Ammon's horn (tissue), 1 donor: ENCODE measurements at places on chromosomes 3 and 15.

DNA sequence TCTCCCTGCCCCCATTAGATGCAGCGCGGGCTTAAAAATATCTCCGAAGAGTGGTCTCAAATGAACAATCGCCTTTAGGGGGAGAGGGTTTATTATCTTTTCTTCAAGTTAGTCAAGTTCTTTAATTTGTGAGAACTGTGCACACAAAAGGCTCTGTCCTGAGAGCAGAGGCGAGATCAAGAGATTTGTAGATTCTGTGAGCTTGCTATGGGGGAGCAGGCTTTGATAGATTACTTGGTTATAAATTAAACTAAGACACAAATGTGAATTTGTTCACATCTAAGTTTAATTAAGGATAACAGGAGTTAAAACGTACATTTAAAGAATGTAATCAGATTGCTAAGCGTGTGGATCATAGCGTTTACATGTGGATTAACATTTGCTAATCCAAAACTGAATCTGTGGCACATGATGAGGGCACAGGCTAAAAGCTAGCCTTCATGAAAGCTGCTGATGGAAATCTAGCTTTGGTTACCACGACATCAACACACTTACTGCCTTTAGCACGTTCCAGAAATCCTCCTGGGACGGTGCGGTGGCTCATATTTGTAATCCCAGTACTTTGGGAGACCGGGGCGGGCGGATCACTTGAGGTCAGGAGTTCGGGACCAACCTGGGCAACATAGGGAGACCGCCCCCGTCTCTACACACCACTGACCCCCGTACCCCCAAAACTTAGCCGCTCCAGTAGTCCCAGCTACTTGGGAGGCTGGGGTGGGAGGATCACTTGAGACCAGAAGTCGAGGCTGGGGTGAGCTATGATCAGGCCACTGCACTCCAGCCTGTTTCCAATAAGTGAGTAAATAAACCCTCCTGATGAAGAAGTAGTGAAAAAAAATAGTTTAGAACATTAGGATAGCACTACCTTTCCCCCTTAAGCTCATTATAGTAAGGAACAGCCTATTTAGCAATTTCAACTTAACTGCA, 1.0 kb upstream of the PRTG start:
- no peak for DNase-seq

- no peak for DNase-seq
Measured at GRCh38 chr15:87653646-87654045, 602.9 kb downstream of the NTRK3 start.

DNA sequence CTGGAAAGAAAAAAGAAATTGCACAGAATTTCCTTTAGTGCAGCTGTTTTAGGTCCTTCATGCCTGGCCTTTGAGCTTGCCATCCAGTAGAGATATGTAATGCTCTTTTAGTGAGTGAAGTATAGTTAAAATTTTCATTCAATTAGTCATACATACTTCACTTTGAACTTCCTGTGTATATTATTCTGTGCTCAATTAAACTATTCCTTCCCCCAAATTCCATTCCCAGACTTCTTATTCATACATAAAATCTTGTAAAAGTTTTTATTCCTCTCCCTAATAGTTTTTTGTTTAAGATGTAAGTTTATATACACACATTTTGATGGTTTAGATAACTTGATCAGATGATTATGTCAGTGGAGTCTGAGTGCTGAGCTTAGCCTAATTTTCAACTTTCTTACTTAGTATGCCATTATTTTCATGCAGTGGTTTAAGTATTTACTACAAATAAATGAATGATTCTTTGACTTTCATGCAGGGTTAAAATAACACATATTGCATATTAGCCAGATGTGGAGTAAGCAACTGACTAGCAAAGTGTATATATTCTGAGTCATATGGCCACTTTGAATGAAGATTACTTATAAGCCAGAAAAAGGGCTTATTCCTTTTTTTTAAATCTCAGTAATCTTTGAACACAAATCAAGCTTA, 42.5 kb upstream of the ABHD10 start:
- no peak for DNase-seq

- DNase-seq = no peak
Measured at GRCh38 chr3:158846803-158847451, 45.1 kb downstream of the MFSD1 start.

DNA sequence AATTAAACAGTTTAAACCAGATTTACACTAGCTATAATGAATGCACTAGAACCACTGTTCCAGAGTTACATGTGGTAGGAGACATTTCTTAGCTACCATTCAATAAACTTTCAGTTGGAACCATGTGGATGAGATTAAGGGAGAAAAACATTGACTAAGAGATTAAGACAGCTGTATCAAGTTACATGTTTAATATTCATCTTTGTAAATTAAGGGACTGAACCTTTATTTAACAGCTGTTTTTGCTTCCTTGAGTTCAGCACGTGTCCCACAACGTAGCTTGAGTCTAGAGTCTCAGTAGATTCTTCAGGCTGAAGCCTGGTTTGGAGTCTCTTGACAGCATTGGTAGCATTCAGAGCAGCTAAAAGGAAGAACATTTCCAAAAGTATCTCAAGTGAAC, 27.2 kb upstream of the CFAP44 start:
- no peak for DNase-seq

- peak; percentile 76 for DNase-seq
Measured at GRCh38 chr15:65595960-65596359, 15.0 kb downstream of the INTS14 start.

DNA sequence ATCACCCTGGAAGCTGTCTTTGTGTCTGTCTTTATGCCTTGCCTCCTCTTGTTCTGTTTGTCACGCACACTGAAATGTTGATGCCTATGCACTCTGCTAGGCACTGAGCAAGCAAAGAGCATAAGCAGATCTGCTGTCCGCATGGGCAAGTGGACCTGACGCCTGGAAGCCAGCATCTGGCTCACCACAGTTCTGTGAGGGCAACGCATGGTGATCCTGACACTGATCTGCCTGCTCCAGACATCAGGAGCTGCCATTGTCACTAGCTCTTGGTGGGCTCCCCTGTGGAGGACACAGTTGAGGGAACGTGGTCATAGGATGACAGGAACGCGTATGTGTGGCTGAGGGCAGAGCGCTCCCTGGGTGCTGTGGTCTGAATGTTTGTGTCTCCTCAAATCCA, 234.6 kb downstream of the ADAMTS17 start:
- no peak for DNase-seq

GRCh38 chr15:98755781-98756180, 107.4 kb downstream of the IGF1R start:
- DNase-seq = no peak

GRCh38 chr3:139427283-139428060, 38.0 kb upstream of the COPB2 start:
- DNase-seq = peak; percentile 83

GRCh38 chr15:63292771-63293170, 15.4 kb downstream of the APH1B start:
- no peak for DNase-seq

DNA sequence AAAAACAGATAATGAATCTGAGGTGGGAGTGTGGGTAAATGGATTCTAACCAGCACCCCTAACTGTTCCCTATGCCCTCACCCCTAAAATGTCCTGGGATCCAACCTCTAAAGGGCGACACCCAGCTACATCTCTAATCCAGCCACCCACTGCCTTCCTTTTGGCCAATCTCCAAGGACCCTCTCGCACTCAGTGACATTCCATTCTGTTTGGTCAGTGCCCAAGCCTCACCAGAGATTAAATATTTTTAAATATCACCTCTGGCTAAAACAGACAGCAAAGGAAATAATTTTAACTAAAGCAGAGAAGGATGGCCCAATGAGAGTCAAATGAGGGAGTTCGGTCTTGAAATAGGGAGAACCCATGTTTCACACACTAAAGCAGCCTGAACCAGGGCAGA, 19.9 kb upstream of the SCN10A start:
- DNase-seq = no peak

DNA sequence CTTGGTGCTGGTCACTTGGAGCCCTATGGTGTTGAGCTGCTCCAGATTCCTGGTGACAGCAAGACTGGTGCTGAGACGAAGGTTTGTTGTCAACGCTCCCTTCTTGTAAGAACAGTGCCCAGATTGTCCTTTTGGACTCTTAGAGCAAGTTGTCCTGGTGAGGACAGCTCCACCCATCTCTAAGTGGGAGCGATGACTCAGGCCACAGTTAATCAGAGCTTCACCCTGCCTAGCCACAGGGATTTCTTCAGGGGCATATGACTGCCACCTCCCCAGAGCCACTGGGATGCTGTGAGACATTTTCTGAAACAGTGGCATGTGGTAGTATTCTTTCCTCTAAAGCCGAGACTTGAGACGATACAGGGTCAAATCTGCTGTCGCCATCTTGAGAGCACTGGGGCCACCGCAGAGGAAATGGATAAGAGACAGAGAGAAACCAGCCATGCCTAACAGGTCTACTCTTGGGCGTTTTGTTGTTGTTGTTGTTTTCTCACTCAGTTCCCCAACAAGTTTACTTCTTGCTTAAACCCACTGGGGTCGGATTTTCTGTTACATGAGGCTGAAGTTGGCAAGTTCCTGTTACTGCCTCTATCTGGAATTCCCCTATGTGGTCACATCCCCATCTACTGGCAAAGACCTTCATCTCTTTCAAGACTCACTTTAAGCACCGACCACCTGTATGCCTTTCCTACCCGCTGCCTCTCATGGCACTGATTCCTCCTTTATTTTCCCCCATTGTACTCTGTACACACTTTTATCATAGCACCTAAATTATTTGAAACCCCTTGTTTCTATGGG, 16.0 kb upstream of the PCOLCE2 start:
- DNase-seq = no peak

DNA sequence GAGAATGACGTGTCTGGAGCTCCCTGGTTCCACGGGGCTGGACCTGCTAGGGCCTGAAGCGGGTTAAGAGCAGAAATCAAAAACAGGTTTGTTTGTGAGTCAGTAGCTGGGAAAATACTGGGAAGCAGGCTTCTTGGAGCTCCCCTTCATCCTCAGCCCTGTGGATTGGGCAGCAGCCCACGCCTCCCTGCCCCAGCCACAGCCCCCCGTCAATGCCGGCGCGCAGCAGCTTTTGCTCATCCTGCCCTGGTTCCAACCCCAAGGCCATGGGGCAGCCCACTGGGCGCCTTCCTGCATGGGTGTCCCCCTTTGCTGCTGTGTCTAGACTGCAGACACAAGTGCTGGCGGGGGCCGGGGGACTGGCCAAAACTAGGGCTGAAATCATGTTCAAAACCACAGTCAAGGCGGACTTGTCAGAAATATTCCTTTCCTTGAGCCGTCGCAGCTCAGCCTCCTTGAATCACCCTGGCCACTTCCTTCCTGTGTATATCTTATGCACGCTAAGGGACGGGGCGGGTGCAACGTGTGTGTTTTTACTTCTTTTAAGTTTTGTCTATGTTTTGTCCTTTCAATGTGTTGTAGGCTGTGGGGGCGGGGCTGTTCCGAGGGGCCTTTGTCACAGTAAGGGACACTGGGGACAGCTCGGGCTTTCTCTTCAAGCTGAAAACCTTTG, 108.1 kb downstream of the KLF13 start:
- peak; percentile 35 for DNase-seq

- DNase-seq = no peak
Measured at GRCh38 chr3:171429635-171430034, 30.6 kb downstream of the TNIK start.

DNA sequence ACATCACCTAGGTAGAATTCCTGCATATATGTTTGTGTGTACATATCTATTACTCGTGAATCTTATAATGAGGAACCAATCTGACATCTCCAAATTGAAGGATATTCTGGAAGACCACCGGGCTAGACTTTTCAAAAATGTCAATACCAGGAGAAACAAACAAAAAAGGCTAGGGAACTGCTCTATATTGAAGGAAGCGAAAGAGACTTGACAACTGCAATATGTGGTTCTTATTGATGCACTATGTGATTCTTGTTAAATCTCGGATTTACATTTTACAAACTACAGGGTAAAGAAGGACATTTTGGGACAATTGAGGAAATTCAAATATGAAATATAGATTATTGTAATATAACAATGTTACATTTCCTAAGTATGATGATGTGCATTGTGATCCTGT, 137.5 kb upstream of the CCDC54 start:
- no peak for DNase-seq

- DNase-seq = no peak
Measured at GRCh38 chr3:73469331-73469730, 155.4 kb downstream of the PDZRN3 start.

DNA sequence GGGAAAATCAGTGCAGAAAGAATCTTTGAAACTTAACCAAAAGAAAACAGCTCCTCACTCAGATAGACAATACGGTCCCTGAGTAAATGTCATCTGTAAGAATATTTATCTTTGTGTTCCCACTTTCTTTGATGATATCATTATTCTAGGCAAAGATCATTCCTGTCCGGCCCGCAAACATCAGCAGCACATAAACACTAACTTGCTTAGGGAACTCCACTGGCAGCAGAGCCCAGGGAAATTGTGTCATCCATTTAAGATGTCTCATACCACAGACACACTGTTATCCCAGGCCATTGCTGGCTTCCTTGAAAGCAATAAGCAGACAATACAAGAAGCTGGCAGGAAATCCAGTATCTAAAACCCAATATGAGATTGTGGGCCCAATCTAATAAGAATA, 20.1 kb upstream of the CD96 start:
- no peak for DNase-seq

DNA sequence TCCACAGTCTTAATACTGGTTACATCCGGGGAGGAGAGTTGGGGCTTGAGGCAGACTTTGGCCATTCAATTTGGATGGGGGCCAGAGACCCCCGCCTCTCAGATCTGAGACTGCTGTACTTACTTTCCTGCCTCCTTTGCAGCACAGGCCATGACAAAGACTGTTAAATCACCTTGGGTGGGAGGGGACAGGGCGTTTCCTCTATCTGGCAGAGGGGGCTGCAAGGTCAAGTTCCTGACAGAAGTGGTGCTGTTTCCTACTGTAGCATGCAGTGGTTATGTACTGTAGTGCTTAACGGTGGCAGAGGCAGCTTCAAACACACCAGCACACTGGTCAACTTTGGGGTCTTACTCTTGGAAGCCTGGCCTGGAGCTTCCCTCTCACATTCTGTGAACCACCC, 261.2 kb upstream of the LRRFIP2 start:
- DNase-seq = no peak

- no peak for DNase-seq
Measured at GRCh38 chr15:59194639-59195325, 11.9 kb upstream of the LDHAL6B start.

DNA sequence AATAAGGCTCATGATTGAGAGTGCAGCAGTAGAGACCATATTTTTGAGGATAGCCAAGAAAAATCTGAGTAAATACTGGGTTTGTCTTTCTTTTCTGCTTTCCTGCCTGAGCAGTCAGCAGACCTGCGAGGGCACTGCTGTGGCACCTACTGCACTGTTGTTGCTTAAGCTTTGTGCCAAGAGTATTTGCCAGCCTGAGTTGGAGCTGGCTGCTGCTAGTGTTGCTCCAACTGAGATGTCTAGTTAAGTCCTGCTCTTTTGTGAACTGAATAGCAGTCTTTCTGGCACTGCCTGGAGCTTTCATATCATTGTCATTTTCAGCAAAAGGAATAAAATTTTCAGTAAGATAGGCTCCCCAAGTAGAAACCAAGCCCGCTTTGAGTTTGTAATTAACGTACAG, 214.5 kb upstream of the P2RY1 start:
- DNase-seq = peak; percentile 80

DNA sequence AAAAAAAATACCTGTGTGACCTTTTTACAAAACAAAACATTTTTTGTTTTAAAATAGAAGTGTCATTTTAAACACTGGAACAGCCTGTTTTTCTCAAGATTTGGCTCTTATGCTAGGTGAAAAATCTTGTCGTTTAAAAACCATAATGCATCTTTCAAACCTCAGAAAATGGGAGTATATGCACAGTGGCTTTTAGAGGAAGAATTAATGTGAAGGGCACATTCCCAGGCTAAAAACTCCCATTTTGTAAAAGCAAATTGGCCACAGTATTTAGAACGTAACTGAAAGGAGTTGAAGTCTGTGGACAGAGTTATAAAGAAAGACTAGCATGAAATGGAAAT, 190.0 kb downstream of the OSBPL10 start:
- no peak for DNase-seq
